Thyroid gland (tissue), 4 donors: ENCODE measurements at places on chromosomes 12 and 14.
A peak's percentile ranks its signal among the peaks of the same experiment; 100 is the strongest.

- DNase-seq = no peak
Measured at GRCh38 chr12:87259391-87259790, 769.8 kb downstream of the C12orf50 start.

GRCh38 chr14:101064718-101065117 is 161.2 kb upstream of the RTL1 start:
- DNase-seq = no peak

DNA sequence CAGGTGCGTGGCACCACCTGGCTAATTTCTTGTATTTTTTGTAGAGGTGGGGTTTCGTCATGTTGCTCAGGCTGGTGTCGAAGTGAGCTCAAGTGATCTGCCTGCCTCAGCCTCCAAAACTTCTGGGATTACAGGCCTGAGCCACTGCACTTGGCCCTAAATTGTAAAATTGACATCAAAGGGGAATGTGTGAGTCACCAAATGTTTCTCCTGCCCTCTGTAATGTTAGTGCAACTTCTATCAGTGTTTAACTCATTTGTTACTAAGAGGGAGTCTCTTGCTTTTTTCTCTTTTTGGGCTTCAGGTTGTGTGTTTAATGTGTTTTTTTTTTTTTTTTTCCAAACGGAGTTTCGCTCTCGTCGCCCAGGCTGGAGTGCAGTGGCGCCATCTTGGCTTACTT is 2.3 kb downstream of the TULP3 start:
- DNase-seq = no peak

GRCh38 chr12:88706286-88706685 is 126.0 kb upstream of the KITLG start:
- no peak for DNase-seq

DNA sequence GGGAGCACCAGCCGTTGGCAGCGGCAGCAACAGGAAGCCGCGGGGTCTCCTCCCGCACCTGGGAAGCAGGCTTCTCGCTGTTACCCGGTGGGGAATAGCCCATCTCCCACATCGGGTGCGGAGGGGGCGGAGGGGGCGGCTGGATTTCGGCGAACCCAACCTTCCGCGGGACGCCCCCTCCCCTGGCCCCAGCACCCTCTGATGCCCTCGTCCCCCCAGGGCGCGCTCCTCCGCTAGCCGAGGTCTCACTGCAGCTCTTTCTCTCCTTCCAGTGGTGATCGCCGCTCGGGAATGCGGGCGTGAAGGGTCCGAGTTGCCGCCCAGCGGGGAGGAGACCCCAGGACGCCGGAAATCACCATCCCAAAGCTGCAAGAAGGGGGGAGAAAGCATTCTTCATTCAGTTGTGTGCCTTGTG is 303 bp downstream of the SAMD4A start:
- DNase-seq = peak; percentile 50

- no peak for DNase-seq
Measured at GRCh38 chr14:94961386-94962165, 191.7 kb upstream of the GSC start.

DNA sequence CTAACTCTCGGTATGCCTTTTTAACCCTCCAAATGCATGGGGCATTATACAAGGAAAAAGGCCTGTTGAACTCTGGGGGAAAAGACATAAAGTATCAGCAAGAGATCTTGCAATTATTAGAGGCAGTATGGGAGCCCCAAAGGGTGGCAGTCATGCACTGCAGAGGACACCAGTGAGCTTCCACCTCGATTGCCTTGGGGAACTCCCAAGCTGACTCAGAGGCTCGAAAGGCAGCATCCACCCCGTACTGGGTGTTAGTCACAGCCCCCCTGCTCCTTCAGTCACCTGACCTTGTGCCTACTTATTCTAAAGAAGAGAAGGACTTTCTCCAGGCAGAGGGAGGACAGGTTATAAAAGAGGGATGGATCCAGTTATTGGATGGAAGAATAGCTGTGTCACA is 781.4 kb upstream of the TMEM132C start:
- no peak for DNase-seq

GRCh38 chr12:91191513-91192111 is 9.0 kb upstream of the DCN start:
- DNase-seq = peak; percentile 27

DNA sequence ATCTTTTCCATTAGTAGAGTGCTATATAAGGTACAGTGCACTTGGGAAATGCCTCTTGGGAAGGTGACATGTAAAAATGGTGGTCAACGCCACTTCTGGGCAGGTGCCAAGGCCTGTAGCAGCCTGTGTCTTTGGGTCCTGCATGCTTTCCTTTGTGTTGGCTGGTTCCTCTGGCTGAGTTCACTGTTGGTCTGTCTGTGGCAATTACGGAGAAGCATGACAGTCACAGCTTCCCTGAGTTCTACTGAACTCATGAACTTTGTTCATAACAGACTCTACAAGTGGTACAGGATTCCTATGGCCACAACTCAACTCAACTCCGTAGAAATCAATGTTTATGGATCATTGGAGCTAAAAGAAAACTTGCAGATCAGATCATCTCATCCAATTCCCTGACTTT is 98.0 kb downstream of the CACNA1C start:
- DNase-seq = no peak

GRCh38 chr12:122646517-122647217 is 56.5 kb downstream of the HCAR2 start:
- DNase-seq = no peak

DNA sequence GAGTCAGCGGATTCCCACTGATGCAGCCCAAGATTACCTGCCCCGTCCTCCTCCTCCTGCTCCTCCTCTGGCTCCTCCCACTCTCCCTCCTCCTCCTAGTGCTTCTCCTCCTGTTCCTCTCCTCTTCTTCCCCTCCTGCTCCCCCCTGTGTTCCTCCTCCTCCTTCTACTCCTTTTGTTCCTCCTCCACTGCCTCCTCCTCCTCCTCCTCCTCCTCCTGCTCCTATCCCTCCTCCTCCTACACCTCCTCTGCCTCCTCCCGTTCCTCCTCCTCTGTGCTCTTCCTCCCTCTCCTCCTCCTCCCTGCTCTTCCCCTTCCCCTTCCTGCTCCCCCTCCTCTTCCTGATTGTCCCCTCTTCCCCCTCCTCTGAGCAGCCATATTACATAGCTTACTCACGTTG is 141.3 kb downstream of the CACNA1C start:
- DNase-seq = no peak

GRCh38 chr14:101135796-101136742 is 232.5 kb upstream of the RTL1 start:
- DNase-seq = no peak
